ENCODE measurements at places on chromosomes 11 and 22.

DNA sequence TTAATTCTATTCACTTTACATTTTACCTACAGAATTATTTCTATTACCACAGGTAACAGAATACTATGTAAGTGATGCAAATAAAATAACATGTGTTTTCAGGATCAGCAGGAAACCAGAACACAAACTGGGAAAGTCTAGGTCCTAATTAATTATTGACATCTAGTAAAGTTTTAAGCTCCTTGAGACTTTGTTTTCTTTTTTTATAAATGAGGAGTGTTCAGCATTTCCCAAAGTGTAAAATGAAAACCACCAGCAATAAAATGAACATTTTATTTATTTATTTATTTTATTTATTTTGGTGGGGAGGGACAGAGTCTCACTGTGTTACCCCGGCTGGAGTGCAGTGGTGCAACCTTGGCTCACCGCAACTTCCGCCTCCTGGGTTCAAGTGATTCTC is 123.6 kb downstream of the ARHGAP42 start:
- DNase-seq, result no peak

GRCh38 chr11:78856211-78856610 is 281.5 kb upstream of the NARS2 start:
- DNase-seq, result no peak

GRCh38 chr11:97351939-97352338 is 962.1 kb downstream of the JRKL start:
- DNase-seq, result no peak

- no peak for DNase-seq
Observed at GRCh38 chr11:109209572-109209971, 212.4 kb upstream of the C11orf87 start.

DNA sequence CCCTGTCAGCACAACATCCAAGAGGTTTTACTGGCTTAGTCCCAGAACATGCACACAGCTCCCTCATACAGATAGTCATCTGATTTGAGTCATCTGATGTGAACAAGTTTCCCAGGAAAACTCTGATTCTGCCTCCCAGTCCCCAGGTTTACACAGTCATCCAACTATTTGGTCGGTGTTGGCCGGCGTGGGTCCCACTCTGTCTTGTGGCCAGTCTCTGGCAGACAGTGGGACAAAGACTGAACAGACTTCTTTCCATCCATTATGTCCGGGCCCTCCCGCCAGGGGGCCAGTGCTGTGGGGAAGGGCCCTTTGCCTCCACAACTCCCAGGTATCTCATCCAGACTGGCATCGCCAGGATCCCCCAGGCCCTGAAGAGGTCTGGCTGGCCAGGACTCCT is 60.0 kb downstream of the BTG4 start:
- no peak for DNase-seq

DNA sequence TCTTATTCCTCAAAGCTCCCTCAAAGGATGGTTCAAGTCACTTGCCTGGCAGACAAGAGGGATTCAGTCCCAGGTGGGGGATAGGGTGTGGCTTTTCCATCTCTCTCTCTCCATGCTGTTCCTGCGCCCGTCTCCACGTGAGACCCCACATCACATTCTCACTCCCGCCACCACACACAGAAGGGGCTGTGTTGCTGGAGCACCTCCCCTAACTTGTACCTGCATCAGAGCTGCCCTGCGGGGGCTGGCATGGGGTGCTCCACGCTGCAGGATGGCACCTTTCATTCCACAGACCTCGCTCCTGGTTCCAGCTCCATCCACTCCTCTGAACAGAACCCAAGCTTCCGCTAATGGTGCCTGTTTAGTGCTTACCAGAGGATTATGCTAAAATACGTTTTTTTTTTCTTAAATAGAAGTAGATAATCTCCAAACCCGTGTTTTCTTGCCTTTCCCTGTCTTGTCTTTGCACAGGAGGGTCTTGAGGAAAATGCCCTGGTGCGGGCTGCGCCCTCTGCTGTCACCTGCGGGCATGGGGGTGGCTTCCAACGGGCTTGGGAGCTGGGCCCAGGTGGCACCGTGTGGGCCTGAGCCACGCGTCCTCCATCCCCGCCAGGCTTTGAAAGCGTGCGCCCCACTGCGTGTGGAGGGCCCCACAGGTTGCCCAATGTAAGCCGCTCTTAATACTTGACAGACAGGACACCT is 985.6 kb downstream of the BRD1 start:
- DNase-seq, result no peak

- no peak for DNase-seq
Observed at GRCh38 chr11:6943131-6943530, 16.9 kb downstream of the ZNF215 start.

Data from inflammatory macrophage (primary cell).